ENCODE measurements at places on chromosomes 2 and 18. TPM values are rescaled to one million over a fixed set of nuclear protein-coding genes. Genes with fewer than 3 reads are reported as not detected.

NT5C1B gene
- polyA plus RNA-seq: 1.9 TPM

- DNase-seq: no peak
These were observed 11.1 kb downstream of the RAB3GAP1 start for GRCh38 chr2:135063210-135063609.

GRCh38 chr18:77103991-77104531, 28.5 kb downstream of the MBP start:
- DNase-seq: no peak

DNA sequence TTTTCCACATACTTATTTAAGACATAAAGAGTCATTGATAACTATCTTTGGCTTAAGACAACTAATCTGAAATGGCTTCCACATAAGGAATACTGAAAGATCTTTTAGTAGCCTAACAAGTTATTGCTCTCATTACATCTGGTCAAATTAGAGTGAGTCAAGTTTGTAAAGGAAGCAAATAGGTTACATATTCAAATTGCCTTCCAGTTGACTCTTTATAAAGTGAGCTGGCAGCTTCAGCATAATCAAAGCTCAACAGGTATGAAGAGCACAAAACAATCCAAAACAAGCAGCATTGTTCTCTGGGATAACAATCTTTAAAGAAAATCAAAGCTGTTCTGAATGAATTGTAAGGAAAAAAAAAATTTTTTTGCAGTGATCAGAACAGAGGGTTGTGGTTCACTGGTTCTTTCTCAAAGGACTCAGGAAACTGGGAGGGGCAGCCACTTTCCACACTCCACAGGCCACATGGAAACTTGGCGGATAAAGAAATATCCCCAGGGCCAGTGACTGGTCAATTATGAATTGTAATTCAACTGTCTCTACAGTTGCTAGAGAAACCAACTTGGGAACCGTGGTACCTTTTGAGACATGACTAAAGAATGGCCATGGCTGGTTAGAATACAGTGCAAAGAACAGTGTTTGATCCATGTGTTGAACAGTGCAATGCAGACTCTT, 369.3 kb upstream of the KCNH7 start:
- DNase-seq: no peak

GRCh38 chr2:217451666-217452065, 551.1 kb downstream of the TNS1 start:
- DNase-seq: no peak

DNA sequence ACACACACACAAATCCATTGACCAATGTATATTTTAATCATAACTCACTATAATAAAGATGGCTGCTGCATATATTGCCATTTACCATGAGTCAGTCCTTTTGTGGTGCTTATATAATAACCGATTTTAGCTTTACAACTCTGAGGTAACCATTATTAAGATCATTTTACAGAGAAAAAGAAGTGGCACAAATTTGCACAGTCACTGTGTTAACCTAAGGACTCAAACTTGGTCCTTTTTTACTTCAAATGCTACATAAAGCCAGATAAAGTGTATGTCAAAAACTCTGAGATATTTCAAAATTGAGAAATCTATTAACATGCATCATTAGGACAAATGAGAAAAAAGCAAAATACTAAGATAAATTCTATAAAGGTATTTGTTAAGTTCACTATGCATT, 923.7 kb downstream of the NRXN1 start:
- DNase-seq: no peak

DNA sequence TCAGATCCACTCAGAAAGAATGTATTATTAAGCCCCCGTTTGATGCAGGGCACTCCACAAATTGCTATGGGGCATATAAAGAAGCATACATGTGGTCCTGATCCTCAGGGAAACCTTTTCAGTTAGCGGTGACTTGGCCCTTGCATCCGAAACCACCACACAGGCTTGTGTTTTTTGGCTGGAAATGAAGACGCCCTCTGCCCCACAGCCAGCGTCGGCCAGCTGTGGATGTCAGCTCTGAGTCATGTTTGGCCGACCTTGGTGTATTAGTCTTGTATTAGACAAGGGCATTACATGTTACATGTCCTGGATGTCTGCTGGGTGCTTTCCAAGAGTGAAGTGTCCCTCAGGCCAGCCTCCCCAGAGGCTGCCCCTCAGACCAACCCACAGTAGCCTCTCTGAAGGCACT, 107.6 kb upstream of the MAP3K20 start:
- no peak for DNase-seq

DNA sequence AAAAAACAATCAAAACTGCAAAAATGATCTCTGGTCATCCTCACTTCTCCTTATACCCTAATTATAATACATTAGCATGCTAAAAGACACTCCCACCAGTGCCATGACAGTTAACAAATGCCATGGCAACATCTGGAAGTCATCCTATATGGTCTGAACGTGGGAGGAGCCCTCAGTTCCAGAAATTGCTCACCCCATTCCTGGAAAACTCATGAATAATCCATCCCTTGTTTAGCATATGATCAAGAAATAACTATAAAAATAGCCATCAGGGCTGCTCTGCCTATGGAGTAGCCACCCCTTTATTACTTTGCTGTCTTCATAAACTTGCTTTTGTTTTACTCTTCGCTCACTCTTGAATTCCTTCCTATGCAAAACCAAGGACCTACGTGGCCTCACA, 5.7 kb upstream of the C2orf80 start:
- no peak for DNase-seq

- DNase-seq: no peak
These were observed 16.9 kb downstream of the LDLRAD4 start for GRCh38 chr18:13235421-13235831.

Data from left lung (tissue), 14 donors.